ENCODE measurements at places on chromosomes 4 and X.

GRCh38 chrX:72100051-72100755, 31.5 kb downstream of the RTL5 start:
- no peak for DNase-seq

GRCh38 chr4:7687006-7687405, 252.3 kb upstream of the PSAPL1 start:
- DNase-seq = no peak

DNA sequence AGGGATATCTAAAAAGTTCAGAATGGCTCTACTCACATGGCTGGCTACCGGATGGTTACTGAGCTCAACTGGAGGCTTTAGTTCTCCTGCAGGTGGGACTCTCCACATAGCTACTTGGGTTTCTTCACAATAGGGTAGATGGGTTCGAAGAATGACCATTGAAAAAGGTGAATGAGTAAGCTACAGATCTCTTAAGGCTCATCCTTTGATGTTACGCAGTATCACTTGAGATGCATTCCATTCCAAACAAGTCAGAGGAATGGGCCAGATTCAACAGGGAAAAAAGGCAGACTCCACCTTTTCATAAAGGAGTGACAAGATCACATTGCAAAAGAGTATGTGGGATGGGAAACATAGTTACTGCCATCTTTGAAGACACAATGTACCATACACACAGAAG, 52.6 kb downstream of the DDX53 start:
- DNase-seq = no peak

DNA sequence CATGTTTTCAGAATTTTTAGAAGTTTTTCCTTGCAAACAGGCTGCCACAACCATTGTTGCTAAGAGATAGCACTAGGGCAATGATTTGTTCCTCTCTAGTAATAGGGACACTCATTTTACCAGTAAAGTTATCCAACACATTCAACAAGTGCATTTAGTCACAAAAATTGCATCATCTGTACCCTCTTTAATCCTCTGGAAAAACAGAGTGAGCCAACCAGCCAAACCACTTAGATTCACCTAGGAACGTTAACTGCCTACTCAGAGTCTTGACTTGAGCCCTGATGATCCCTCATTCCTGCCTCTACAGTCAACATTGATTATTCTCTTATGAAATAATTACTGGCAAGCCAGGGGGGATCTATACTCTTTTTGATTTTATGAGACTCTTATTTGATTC, 17.0 kb upstream of the ADGRA3 start:
- no peak for DNase-seq

- no peak for DNase-seq
Measured at GRCh38 chrX:69951753-69952152, 98.0 kb downstream of the AWAT2 start.

GRCh38 chr4:145907812-145908211, 30.8 kb downstream of the ZNF827 start:
- DNase-seq = no peak

- no peak for DNase-seq
Measured at GRCh38 chr4:87235020-87235671, 14.7 kb upstream of the KLHL8 start.

GRCh38 chr4:2044542-2045517, 14.3 kb upstream of the NAT8L start:
- DNase-seq = no peak

DNA sequence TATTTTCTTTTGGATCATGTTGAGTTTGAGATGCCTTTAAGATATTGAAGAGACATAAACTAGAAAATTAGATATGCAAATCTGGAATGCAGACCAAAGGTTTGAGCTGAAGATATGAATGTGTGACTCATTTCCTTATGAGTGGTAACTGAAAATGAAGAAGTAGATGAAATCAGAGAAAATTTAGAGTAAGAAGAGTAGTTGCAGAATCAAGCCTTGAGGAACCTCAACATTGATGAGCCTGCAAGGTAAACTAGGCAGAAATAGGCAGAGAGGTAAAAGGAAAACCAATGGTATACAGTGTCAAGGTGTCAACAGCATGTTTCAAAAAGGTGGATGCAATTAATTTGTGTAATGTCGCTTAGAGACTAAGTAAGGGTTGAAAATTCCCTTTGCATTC, 142.8 kb downstream of the MOSPD2 start:
- no peak for DNase-seq

DNA sequence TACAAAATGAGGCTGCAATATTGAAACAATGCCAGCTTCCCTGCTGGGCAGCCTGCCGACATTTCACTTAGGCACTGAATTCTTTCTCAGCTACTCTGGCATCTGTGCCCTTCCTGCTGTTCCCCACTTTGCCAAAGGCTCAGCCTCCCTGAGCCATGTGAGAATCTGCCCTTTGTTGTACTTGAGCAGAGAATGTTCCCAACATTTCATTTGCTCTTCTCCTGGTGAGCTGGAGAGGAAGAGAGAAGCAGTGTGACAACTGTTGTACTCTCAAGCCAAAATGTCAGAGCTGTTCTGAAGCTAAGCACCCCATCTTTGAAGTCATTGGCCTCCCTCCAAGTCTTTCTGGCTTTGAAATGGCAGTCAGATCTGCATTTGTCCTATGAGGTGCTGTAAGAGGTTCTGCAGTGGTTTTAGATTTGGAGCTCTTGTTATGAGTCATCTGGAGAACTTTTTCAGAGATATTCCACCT, 32.5 kb downstream of the LANCL3 start:
- DNase-seq = no peak

- DNase-seq = no peak
Measured at GRCh38 chr4:16655111-16655510, 243.3 kb downstream of the LDB2 start.

- no peak for DNase-seq
Measured at GRCh38 chrX:103356858-103357257, 552 bp downstream of the TCEAL9 start.

- no peak for DNase-seq
Measured at GRCh38 chrX:38500141-38500540, 61.2 kb upstream of the TSPAN7 start.

- DNase-seq = no peak
Measured at GRCh38 chr4:71537551-71538065, 198.8 kb downstream of the SLC4A4 start.

DNA sequence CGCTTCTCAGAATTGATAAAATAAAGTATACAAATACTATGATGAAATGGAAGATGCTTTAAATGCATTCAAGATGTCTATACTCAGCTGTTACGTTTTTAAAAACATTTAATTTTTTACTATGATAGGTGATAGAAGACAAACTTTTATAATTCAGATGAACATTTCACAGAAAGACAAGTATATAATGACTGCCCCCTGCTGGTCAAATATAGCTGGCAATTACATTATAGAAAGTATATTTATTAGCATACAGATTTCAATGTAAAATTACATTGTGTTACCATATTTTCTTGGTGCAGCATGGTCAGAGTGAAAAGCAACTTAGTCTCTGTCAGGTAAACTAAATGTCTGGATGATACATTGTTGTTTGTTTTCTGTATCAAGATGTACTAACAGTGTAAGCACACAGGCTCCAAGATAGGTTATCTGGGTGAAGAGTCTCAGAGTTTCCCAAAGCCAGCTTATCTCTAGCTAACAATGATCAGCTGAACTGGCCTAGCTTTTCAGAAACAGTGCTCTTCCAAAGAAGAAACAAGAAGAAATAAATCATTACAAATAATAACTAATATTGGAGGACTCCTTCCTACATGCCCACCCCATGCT, 54.1 kb downstream of the SRPX start:
- no peak for DNase-seq

- no peak for DNase-seq
Measured at GRCh38 chr4:76053730-76054129, 17.9 kb upstream of the CXCL11 start.

DNA sequence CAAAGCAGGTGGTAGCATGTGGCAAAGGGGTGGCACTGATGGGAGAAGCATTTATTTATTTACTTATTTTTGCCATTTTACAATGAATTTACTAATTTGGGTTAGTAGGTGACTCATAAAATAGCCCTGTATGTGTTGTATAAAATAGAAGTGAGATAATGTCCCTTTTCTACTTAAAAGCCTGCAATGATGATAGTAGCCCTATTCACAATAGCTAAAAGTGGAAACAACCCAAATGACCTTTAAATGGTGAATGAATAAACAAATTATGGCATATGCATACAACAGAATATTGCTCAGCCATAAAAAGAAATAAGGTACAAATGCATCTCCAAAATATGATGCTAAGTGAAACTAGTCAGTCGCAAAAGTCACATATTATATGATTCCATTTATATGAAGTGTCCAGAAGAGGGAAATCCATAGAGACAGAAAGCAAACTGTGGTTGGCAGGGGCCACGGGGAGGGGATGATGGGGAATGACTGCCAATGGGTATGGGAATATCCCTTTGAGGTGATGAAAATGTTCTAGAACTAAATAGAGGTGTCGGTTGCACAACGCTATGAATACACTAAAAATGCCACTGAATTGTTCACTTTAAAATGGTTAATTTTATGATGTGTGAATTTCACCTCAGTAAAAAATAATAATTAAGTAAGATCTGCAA, 35.8 kb upstream of the FAM9C start:
- no peak for DNase-seq

DNA sequence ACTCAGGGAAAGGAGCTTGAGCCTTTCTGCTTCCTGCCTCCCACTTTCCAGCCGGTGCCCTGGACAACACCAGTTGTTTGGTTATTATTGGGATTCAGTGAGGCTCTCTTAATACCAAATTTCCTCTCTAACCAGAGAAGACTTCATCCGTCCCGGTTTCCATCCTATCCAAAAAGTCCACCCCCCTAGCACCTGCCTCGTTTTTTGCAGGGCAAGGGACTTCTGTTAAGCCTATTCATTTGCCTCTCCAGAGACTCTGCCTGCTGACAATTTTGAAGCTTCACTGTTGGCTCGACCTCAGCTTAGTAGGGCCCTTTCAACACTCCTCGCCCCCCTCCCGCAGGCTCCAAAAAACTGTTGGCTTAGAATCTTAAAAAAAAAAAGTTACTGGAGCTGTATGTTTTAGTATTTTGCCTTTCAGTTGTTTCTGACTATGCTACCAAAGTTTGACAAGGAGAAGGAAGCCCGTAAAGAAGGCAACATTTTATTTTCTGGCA, 779 bp upstream of the PRSS12 start:
- DNase-seq = no peak

DNA sequence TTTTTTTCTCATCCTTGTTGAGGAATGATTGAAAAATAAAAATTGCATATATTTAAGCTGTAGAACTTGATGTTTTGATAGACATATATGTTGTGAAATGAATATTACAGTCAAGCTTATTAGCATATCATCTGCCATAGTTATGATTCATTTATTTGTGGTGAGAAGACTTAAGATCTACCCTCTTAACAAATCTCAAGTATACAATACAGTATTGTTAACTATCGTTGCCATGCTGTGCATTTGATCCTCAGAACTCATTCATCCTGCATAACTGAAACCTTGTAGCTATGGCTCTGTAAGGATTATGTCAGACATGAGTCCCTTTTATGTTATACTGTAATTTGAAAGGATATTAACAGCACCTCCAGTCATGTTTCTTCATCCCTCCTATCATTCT, 2045.3 kb downstream of the ARAP2 start:
- DNase-seq = no peak

DNA sequence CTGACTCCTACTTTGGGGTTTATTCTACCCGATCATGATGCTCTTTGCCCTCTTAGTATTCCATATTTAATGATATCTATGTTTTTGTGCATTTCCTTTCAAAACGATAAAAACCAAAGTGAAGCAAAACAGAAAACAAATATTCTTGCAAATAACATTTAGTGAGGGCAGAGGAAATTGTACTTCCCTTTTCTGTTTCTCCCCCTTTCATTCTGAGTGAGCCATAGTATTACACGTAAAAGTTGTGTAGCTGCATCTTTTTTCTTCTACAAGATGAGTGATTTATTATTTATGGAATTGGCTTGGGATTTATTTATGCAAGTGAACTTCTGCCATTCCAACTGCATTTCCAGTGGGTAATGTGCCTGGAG, 109.9 kb downstream of the AFF2 start:
- no peak for DNase-seq

- no peak for DNase-seq
Measured at GRCh38 chrX:10495677-10496076, 124.7 kb downstream of the MID1 start.

GRCh38 chr4:28225689-28226353, 1365.2 kb downstream of the STIM2 start:
- DNase-seq = no peak

DNA sequence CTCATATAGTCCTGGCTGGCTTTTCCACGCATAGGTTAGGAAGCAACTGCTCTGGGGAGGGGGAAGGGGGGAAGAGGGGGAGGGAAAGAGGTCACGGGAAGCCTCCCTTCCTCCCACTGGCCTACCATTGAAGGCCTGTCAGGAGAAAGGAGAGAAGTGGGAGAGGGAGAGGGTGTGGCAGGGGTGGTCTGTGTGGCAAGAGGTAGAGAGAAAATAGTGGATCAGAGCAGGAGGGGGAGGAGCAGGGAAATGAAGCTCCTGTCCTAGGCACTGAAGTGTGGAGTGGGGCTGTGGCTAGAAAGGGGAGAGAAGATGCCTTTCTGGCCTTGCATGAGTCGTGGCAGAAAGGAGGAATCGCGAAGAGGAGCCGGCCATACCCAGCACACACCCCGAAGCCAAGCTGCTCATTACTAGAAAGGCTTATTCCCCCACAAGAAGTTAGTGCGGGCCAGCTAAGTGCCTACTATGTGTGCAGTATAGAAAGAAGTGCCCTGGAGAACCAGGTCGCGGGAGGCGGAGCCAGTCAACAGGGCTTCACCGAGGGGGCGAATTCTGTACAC, 1.1 kb upstream of the TMEM164 start:
- no peak for DNase-seq

- no peak for DNase-seq
Measured at GRCh38 chr4:95386410-95386809, 162.4 kb downstream of the UNC5C start.

DNA sequence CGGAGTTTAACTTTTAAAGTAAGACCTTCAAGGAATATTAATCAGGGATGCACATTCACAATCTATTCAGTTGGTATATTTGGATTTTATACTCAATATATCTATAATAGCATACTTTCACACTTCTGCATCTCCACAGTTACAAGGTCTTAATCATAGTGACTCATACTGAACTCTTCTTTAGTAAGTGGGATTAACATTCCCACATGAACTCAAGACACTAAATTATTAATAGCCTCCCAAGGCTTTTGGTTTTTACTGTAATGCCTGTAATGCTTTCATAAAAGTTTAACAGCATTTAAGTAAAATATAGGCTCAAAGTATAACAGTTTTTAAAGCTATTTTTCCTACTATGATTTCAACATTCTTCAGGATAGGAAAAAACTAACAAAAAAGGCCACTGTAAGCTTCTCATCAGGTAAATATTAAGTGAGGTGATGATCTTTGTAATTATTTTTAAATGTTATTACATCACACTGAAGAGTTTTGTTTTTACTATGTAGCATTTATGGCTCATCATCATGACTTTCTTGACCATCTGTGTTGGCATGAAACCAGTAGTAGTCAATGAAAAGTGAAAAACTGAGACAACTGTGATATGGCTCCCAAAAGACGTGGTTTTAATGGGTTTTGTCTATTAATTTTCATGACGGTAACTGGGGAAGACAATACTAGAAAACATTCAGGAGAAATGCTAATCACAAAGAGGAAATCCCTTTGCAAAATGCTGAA, 91.5 kb upstream of the GALNT7 start:
- no peak for DNase-seq

All from stimulated activated CD8-positive, alpha-beta memory T cell treated with anti-CD3 and anti-CD28 coated beads, Interleukin-15, amount 100 ng/mL, for 24 hours (primary cell).